ENCODE measurements at places on chromosomes 16 and 17. TPM values are rescaled to one million over a fixed set of nuclear protein-coding genes. Genes with fewer than 3 reads are reported as not detected.

The RCVRN gene
- not detected for total RNA-seq

The CDH16 gene
- total RNA-seq: not detected

The PIRT gene
- total RNA-seq: not detected

The CUEDC1 gene
- total RNA-seq: 0.69 TPM

GRCh38 chr17:82399601-82400101 lies 18.5 kb upstream of the HEXD start:
- DNase-seq: no peak

DNA sequence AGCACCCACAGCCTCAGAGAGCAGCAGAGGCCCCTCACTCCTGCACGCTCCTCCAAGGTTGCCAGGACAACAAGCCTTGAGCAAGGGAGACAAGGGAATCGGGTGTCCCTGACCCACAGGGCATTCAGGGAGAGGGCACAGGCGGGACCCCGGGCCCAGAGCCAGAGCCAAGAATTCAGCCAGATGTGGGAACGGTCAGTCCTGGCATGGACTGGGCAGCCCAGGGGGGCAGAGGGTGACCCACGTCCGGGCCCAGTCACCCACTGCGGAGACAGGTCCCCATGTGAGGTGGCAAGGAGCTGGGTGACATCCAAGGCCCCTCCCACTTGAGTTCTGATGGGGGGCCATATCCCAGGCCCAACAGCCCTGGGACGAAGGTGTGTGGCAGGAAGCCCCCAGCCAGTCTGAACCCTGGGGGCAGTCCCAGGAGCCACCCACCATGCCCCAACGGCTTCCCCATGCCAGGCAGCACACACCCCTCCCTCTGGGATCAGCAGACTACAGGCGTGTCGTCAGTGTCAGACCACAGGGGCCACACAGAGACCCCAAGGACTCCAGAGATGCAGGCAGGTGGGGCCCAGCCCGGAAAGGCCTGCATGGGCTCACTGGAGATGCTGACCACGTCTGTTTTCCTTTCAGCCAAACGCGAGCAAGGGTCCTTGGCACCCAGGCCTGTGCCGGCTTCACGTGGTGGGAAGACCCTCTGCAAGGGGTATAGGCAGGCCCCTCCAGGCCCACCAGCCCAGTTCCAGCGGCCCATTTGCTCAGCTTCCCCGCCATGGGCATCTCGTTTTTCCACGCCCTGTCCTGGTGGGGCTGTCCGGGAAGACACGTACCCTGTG lies 23.0 kb downstream of the USP6 start:
- no peak for DNase-seq

GRCh38 chr17:30534298-30534697 lies 57.1 kb downstream of the GOSR1 start:
- no peak for DNase-seq

- DNase-seq: no peak
Observed at GRCh38 chr17:77214743-77215142, 74.0 kb downstream of the SEC14L1 start.

DNA sequence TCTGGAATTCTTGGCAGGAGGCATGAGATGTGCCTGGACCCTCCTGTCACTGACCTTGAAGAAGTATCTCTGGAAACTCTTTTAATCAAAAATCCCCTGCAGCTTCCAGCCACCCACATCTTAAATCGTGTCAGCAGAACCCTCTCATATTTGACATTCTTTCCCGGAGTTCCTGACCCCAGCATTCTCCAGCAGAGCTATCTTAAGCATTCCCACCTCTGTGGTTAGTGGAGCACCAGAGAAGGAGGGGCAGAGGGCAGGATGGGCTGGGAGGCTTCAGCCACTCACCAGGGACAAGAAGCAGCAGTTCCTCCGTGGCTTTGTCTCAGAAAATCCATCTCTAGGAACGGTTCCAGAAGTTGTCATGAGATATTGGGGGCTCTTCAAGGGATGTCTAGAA lies 149.9 kb downstream of the RGS9 start:
- no peak for DNase-seq

DNA sequence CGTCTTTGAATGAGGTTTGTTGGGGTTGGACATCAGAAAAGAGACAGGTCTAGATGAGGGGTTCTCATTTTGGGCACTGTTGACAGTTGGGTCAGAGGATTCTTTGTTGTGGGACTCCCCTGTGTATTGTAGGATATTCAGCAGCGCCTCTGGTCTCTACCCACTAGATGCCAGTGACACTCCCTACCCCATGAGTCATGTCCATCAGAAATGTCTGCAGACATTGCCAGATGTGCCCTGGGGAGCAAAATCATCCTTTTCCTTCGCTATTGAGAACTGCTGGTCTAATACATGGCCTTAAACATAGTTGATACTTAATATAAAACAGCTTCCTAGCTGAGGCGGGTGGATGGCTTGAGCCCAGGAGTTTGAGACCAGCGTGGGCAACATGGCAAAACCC lies 3.1 kb downstream of the ABAT start:
- no peak for DNase-seq
